ENCODE measurements at places on chromosomes 16 and 17.

DNA sequence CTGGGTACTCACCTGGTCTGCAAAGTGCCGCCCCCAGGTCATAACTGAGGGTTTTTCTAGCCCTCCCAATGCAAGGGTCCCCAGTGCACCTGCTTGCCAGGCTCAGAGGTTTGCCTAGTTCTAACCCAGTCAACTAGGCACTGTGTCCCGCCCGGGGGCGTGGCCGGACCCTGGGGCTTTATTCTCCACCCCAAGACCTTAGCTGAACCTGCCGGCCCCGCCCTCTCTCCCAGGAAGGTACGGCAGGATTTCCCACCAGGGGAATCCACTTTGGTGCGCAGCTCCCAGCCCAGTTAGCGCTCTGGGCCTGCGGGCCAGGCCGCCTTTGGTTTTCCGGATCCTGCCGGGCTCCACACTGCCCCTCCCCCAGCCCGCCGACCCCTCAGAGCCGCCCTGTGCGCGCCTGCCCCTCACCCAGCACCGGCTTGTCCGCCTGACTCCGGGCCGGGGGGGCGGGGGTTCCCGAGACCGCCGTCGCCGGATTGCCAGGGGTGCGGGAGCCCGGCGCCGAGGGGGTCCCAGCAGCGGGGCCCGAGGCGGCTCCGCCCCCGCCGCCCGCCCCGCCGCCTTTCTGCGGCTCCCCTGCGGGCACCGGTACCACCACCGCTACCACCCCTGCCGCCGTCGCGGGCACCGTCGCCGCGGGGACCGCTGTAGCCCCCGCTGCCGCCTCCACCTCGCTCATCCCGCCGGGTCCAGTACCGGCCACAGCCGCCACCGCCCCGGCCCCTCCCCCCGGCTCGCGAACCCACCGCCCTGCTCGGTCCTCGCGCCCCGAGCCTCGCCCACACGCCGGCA, 424 bp downstream of the YBX2 start:
- no peak for DNase-seq

GRCh38 chr17:32142857-32143526, 690 bp downstream of the RHOT1 start:
- DNase-seq = peak; percentile 24

DNA sequence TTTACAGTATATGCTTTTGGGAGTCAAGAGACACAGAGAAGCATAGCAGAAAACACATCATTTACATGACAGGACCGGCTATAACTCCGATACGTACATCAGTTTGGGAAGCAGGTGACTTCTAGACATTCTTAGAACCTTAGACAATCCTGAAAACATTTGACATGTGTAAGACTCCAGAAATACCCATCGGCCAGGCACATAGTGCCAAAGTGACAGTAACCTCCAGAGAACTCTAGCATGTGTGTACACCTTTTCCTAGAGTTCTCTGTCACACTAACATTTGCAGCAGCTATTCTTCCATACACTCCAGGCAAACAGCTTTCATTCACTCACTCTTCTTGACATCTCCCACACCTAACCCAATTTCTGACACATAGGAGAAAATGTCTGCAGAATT, 3.4 kb upstream of the TAOK1 start:
- no peak for DNase-seq

DNA sequence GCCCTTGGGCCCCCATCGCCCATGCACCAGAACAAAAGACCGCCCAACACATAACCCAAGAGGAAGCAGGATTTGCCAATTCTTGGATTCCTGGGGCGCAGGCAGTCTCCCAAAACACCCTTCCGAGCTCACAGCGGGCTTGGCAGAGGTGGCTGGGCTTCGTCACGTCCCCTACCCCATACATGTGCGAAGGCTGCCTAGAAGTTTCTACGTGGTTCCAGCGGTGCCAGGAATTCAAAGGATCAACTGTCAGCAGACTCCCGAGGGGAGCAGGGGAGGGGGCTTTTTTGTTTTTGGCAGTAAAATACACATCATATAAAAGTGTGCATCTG, 80.8 kb upstream of the PLCG2 start:
- no peak for DNase-seq

GRCh38 chr16:2152695-2153506, 2.7 kb upstream of the TRAF7 start:
- no peak for DNase-seq

DNA sequence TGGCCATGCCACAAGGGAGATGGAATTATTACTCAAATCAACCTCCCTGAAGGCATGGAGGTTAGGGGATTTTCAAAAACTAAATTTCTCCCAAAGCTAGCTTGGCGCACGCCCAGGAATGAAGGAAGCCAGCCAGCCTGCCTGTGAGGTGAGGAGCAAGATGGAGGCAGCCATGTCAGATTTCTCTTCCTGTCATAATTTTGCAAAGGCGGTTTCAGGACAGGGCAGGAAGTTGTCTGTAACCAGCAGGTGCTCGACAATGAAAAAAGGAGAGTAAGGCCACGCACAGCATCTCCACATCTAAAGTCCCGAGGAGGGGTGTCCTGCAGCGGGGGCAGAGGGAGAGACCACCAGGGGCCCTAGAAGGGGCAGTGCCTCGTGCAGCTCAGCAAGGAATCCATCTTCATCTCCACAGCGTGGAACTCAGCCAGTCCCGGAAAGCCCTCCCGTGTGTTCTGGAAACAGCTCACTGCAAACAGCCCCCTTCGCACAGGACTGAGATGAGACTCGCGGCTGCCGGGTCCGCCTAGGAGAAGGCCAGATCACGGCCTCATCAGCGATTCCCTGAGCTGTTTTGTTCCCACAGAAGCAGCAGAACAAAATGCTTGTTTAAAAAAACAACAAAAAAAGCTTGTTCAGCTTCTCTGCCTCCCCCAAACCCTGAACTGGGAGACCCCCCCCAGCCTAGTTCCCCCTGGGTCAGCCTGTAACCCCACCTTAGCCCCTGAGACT, 47.8 kb downstream of the SLC7A5 start:
- no peak for DNase-seq

DNA sequence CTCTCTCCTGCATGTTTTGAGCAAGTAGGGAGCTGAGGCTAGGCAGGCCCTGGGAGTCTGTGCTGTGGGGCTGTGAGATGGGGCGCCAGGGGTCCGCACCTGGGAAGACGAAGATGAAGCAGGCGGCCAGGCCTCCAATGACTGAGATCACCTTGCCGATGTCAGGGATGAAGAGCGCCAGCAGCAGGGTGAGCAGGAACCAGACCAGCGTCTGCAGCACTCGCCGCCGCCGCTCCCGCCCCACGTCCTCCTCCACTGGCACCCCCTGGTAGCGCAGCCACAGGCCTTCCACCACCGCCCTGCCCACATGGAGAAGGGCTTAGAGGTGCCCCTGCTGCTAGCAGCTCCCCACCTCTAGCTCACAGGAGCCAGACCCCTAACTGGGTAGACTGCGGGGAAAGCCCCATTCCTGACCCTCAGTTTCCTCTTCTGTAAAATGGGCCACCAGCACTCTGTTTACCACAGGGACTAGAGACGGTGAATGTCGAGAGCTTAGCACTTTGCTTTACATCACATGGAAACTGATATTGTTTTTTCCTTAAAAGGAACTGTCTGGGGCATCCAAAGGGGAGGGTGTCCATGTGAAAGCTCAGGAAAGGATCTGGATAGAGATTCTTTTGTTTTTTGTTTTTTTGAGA, 13.5 kb downstream of the SLC38A7 start:
- no peak for DNase-seq

DNA sequence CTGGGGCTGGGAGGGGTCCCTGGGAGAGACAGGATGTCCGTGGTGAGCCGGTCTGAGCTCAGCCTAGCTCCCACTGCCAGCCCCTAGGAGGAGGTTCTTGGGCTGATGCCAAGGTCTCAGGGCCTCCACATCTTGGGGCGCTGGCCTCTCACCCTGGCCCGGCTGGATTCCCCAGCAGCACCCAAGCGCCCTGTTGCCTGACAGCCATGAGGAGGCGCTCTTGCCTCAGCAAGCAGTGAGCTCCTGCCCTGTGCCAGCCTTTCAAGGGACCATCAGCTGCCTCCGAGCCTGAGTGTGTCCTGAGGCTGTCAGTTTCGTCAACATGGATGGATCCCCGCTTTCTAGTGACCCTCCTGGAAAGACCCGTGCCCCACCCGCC, 234.9 kb upstream of the CIBAR2 start:
- DNase-seq = no peak

- no peak for DNase-seq
These were observed 5.0 kb upstream of the HSD17B1 start for GRCh38 chr17:42547698-42548069.

DNA sequence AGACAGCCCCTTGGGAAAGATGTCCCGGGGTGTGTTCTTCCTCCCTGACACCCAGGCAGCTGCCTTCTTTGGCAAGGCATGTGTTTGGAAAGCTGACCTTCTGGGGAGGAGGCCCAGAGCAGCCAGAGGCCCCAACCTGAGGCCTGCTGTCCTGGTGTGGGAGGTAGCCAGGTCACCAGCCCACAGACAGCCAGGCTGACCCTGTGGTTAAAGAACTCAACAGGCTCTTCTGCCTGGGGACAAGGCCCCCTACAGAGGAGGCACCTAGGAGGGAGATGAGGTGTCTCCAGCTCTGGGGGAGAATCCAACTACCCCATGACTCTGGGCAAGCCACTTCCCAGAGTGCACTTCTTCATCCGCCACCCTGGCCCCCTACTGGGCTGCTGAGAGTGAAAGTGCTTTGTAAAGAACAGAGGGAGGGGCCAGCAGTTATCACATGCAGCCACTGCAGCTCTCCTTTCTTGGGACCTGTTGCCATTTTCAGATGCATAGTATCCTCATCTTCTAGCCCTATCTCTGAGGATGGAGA, 13.1 kb upstream of the SREBF1 start:
- no peak for DNase-seq

GRCh38 chr16:86151239-86151851, 252.4 kb downstream of the IRF8 start:
- no peak for DNase-seq

- no peak for DNase-seq
These were observed 4.2 kb downstream of the CDK3 start for GRCh38 chr17:76004750-76005262.

GRCh38 chr17:60391471-60392041, 377 bp downstream of the USP32 start:
- no peak for DNase-seq

- no peak for DNase-seq
These were observed 73.9 kb upstream of the TOB1 start for GRCh38 chr17:50939795-50940684.

- peak; percentile 23 for DNase-seq
These were observed 12.1 kb downstream of the CD300A start for GRCh38 chr17:74478420-74479100.

GRCh38 chr16:81620796-81621195, 158.3 kb upstream of the PLCG2 start:
- DNase-seq = no peak

DNA sequence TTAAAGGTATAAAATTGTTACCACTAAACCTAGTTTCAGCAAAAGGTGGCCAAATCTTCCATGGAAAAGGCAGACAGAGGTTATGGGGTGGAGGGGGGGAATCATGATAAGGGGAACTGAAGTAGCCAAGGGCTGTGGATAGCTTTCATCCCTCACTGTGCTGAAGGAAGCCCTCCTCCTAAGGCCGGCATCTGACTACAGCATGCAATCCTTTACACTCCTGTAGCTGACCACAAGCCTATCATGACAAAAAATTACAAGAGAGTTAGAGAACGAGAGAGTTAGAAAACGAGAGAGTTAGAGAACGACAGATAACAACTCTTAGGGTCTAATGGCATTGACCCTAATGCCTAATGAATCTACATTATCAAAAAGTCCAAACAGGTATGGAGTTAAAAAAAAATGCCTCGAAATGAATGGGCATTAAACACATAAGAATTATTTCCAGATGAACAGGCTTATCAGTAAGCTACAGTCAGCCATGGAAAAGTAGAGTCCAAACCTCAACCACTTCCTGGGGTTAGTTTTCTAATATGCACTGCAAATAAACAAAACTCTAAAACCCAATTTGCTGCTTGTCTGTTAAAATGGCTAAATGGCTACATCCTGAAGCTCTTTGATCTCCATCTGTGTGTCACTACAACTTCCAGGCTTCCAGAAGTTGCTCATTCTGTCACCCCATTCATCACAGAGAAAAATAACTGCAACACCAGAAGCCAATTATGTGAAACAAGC, 29.7 kb downstream of the DUSP14 start:
- DNase-seq = no peak

DNA sequence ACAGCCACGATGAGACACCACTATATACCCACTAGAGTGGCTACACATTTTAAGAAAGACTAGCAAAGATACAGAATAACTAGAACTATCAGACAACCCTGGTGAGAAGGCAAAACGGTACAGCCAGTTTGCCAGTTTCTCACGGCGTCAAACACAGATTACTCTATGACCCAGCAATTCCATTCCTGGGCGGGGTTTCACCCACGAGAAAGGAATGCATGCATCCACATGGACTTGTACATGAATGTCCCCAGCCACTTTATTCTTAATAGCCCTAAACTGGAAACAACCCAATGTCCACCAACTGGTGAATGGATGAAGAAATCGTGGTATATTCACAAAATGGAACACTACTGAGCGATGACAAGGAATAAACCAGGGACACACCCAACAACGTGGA, 74.5 kb downstream of the MYH10 start:
- DNase-seq = no peak

DNA sequence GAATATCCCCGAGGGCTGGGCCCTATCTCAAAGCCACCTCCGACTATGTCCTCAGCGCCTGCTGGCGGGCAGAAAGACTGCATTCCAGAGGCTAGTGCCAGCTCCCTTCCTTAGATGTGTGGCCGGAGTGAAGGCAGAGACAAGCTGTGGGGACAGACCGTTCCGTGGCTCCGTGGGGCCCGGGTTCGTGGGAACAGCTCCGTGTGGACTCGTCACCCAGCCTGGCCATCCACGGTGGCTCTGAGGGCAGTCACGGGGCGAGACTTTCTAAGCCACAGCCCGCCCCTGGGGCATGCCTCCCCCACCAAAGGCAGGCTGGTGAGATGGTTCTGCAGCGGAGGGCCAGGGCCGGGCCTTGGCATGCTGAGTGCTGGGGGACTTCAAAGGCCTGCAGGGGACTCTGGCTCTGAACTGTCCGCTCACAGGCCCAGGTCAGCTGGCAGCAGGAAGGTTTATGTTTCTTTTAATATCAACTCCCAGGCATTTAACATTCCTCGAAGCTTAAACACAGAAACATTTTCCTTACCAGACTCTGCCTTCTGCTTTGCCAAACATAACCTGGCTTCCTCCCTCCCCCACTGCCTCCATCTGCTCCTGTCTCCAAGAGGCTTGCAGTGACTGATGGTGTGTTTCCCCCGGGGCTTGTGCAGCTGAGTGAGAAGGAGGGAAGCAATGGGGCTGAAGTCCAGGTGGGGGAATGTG, 50.4 kb downstream of the TIMM22 start:
- no peak for DNase-seq

- DNase-seq = peak; percentile 71
These were observed 504 bp downstream of the SRSF1 start for GRCh38 chr17:58006560-58006923.
